ENCODE measurements at places on chromosomes 3 and 15.
A peak's percentile ranks its signal among the peaks of the same experiment; 100 is the strongest.

- no peak for DNase-seq
Measured at GRCh38 chr15:28114721-28115622, 15.9 kb upstream of the OCA2 start.

- no peak for DNase-seq
Measured at GRCh38 chr3:104069114-104069513, 1297.6 kb upstream of the ALCAM start.

DNA sequence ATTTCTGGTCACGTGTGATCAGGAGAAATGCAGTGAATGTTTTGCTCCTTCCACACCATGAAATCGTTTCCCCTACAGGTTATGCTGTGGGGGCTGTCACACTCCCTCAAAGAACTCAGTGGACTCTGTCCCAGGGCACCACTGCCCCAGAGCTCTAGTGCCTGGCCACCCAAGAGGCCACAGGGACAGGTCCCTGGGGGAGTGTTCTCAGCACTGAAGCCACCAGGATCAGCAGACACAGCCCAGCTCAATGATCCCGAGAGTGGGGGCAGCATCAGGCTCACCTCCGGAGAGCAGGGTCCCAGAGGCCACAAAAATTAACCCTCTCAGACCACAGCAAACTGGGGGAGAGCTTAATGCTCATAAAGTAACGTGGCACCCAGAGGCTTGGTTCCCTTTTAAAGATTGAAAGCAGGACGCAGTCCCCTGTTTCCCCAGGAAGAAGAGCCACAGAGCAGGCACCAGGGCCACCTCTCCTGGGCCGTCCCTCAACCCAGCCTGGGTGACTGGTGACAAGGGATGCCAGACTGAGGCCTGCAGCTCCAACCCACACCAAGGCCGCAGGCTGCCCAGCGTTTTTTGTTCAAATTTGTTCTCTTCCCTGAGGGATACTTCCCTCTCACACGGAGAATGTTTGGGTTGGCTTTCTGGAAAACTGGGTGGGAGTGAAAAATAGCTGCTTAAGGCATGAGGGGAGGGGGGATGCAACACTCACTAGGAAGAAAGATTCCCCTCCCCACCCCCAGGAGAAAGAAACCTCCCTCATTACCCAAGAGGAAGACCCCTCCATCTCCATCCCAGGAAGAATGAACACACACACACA lies 123.3 kb upstream of the IGF1R start:
- no peak for DNase-seq

GRCh38 chr3:172258624-172259023 lies 189.6 kb downstream of the GHSR start:
- no peak for DNase-seq

DNA sequence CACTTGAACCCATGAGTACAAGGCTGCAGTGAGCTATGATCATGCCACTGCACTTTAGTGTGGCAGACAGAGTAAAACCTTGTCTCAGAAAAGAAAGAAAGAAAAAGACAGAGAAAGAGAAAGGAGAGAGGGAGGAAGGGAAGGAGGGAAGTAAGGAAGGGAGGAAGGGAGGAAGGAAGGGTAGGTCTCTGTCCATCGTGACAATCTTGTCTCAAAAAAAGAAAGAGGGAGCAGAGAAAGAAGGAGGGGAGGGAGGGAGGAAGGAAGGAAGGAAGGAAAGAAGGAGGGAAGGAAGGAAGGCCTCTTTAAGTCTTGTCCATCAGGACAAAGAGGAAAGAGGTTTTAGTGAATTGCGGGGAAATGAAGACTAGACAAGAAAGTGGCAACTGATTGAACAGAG lies 122.2 kb downstream of the ETFA start:
- DNase-seq: no peak

GRCh38 chr3:111070772-111071256 lies 802 bp upstream of the NECTIN3 start:
- DNase-seq: peak; percentile 33

GRCh38 chr3:42052484-42053351 lies 38.4 kb upstream of the TRAK1 start:
- no peak for DNase-seq

All from CD4-positive, alpha-beta T cell treated with Interleukin-10 for 1 hour (primary cell).